Smooth muscle cell of the brain vasculature (primary cell): ENCODE measurements at places on chromosomes 11 and 22.

DNA sequence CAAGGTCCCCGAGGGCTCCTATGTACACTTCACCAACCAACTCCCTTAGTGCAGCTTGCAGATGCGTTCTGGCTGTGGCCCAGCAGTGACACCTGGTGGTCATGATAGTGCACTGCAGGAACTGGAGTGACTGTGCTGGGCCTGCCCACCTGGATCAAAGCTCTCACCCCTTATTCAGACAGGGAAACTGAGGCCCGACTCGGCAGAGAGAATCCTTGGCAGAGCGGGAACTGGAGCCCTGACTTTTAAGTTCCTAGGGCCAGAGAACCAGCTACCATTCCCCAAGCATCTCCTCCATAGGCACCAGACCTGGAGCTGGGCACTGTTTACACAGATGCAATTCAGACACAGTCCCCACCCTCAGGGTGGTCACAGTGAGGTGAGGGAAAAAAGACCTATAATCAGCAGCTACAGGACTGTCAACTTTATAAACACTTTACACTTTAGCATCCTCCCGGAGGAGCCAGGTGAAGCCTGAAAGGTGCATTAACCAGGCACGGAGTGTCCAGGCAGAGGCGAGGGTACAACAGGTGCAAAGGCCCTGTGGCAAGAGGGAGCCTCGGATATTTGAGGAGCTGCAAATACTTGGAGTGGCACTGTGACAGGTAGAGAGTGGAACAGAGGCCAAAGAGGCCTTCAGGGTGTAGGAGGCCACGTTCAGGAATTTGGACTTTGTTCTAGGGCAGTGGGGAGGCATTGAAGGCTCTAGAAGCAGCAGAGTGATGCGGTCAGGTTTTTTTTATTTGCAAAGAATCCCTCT, 22.0 kb downstream of the RHBDD3 start:
- no peak for DNase-seq

GRCh38 chr11:117670443-117670842, 126.6 kb downstream of the DSCAML1 start:
- no peak for DNase-seq

DNA sequence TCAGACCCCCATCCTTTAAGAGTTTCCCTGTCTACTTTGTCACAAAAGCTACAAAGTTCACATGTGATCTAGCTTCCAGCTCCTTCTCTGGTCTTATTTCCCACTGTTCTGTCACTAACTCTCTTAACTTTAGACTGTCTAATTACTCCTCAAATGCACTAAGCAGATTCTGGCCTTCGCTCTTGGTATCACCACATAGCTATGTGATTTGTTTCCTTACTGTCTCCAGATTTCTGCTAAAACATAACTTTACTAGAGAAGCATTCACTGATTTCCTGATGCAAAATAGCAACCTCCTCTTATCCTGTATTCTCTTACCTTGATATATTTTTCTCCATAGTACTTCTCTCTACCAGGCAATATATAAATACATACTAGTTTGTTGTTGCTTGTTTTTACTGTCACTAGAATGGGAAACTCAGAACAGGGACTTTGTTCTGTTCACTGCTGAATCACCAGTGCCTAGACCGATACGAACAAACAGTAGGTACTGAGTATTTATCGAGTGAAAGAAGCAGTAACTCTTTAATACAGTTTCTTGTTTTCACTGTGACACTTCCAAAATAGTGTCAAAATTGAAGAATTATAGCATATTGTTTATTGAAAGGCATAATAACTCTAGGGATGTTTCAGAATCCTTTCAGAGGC, 205.6 kb downstream of the DDX10 start:
- no peak for DNase-seq

DNA sequence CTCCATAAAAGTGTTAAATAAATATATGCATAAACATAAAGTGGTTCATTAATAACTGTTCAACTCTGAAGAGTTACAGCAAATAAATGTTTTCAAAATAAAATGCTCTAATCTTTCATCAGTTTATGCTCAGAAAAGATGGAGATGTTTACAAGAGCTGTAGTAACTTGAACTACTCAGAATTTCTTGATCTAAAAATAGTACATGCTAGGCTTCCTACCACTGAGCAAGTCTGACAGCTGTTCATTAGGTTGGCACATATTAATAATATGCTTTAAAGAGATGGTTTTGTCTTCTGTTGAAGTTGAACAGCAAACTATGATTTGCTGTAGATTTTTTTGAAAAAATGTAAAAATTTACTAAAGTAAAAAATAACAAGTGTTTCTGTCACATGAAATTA, 10.8 kb upstream of the SLN start:
- no peak for DNase-seq
